Endothelial cell of umbilical vein (primary cell): ENCODE measurements at places on chromosomes 16 and 17. TPM values are rescaled to one million over a fixed set of nuclear protein-coding genes. Genes with fewer than 3 reads are reported as not detected.

GRCh38 chr16:73813527-73813926, 483.1 kb upstream of the PSMD7 start:
- no peak for DNase-seq
- no peak overlapping the region for H3K27ac ChIP-seq
- no peaks in the 10 kb centered on the region for H3K36me3 ChIP-seq
- no peaks in the 10 kb centered on the region for H3K27me3 ChIP-seq
- H3K4me1 ChIP-seq: no peaks in the 10 kb centered on the region
- no peak overlapping the region for H3K4me3 ChIP-seq

DNA sequence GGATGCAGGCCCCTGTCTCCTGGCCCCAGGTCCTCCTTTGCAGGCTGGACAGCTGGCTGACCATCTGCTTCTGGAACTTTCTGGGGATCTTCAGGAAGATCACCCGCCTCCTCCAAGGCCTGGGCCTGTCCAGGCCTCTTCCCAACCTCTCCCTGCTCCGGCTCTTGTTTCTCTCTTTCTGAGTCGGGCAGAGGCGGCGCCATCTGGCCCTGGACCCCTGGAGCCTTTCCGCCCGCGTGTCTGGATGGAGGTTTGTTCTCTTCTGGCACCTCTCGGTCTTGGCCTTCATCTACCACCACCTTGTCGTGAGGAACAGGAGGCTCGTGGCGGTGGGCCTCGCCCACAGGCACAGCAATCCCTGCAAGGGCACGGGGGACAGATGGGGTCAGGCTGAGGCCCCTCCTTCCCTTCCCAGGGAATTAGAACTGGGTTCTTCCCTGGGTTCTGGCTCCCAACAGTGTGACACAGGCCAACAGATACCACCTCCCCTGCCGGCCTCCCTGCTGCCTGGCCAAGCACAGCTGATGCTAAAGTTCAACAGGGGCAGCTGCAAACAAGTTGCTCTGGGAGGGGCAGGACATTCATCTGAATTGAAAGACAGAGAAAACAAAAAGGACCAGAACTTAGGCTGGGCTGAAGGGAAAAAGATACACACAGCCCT, 13.3 kb downstream of the NDUFAF8 start:
- no peak for DNase-seq
- H3K4me3 ChIP-seq: no peak overlapping the region
- no peaks in the 10 kb centered on the region for H3K36me3 ChIP-seq
- H3K4me1 ChIP-seq: no peaks in the 10 kb centered on the region

DNA sequence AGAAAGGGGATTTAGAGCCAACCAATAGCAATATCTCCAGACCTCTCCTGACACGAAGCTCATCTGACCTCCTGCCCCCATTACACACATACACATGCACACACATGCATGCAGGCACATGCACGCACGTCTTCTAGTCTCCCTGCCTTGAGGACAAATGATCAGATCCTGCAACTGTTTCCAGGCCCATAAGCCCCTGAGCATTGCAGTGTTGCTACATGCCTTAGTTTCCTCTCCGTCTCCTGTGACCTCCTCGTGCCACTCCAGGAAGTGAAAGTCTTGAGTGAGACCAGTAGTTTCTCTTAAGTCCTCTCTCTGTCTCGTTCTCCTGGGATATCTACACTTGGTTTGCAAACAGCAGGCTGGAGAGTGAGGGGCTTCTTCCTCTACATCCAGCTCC, 8.2 kb downstream of the CIITA start:
- DNase-seq: no peak
- H3K4me1 ChIP-seq: no peaks in the 10 kb centered on the region
- no peak overlapping the region for H3K27ac ChIP-seq
- no peaks in the 10 kb centered on the region for H3K27me3 ChIP-seq

Gene TSPAN10
- total RNA-seq: 0.44 and 0.91 TPM in 2 replicates

DNA sequence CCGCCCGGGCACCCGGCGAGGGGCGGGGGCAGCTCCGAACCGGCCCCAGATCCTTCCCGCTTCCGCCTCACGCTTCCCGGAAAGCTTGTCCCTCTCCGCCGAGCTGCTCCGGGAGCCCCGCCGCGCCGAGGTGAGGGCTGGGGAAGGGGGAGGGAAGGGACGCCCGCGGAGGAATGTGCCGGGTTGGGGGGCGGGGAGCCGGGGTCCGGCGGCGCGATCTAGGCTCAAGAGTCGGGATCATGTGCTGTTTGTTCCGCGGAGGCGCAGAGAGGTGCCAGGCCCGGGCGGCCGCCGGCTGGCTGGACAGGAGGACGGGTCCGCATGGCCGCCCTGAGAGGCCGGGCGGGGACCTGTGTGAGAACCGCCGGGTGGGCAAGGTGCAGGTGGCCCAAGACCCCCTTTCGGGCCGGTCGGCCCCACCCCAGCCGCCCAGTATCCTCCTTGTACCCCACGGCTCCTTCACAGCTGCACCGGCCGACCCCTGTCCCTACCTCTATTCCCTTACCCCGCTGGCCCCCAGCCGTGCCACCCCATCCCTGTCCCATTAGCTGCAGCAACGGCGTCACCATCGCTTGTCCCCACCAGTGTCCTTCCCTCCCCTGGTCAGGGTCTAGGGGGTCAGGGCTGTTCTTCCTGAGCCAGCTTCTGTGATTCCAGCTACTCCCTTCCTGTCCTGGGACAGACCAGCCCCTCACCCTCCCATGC, 429 bp downstream of the KIF1C start:
- H3K4me1 ChIP-seq: peaks cover 19% of the 10 kb centered on the region
- peaks cover 23% of the 10 kb centered on the region for H3K36me3 ChIP-seq
- peak; percentile 28 for DNase-seq
- peak overlapping the region; percentile 23 for H3K27ac ChIP-seq
- no peaks in the 10 kb centered on the region for H3K27me3 ChIP-seq
- peak overlapping the region; percentile 82 for H3K4me3 ChIP-seq

DNA sequence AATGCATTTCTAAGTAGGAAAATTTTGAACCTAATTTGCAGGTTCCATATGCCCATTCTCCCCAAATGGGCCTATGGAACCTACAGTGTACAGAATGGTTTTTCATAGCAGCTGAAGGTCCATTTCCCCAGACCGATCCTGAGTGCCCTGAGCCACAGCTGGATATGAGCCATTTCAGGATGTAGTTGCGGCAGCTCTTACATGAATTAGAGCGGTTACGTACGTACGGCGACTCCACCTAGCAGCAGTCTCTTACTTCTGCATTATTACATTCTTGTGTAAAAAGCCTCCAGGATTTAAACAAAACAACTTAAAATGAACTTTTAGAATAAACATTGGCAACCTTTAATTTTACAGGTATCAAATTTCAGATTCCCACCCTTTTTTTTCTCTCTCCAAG, 225.3 kb downstream of the SNX29 start:
- no peak for DNase-seq
- H3K4me1 ChIP-seq: no peaks in the 10 kb centered on the region
- no peaks in the 10 kb centered on the region for H3K36me3 ChIP-seq
- no peak overlapping the region for H3K27ac ChIP-seq
- no peak overlapping the region for H3K4me3 ChIP-seq
- no peaks in the 10 kb centered on the region for H3K27me3 ChIP-seq

DNA sequence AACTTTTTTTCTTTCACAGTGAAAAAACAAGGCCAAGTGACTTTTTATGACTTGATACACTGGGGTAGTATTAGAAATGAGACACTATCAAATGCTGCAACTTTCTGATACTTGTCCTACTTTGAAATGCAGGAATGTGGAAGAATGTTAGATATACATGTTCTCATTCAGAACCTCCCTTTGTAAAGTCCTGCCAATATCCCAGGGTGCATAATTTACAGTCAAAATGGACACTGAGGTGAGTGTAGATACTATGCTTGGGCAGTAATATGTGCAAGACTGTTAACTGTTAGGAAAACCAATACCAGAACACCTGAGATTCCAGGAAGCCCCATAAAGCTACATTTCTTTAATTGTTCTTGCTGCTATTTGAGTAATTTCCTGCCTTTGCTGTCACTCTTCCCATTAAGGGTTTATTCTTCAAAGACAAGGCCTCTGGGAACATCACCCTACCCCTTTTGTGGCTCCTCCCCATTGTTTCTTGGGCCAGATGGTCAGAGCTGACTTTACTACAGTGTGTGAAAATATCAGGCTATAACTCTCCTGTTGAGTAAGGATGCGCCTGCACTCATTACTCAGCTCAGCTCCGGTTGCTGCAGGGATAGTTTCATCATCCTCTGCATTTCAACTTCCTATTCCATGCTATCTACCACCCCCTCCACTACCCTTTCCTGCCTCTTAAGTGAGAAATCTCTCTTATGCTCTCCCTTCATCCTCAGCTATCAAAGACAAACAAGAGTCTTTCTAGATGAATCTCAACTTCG, 48.7 kb downstream of the TMEM100 start:
- no peak overlapping the region for H3K4me3 ChIP-seq
- H3K27me3 ChIP-seq: peaks cover 11% of the 10 kb centered on the region
- no peaks in the 10 kb centered on the region for H3K36me3 ChIP-seq
- DNase-seq: no peak
- H3K27ac ChIP-seq: no peak overlapping the region

- no peaks in the 10 kb centered on the region for H3K36me3 ChIP-seq
- no peak overlapping the region for H3K4me3 ChIP-seq
- no peak overlapping the region for H3K27ac ChIP-seq
- no peak for DNase-seq
- H3K4me1 ChIP-seq: no peaks in the 10 kb centered on the region
Measured at GRCh38 chr16:87325423-87325858, 8.2 kb upstream of the C16orf95 start.

Gene UNC45B
- not detected in 2 replicates for total RNA-seq

DNA sequence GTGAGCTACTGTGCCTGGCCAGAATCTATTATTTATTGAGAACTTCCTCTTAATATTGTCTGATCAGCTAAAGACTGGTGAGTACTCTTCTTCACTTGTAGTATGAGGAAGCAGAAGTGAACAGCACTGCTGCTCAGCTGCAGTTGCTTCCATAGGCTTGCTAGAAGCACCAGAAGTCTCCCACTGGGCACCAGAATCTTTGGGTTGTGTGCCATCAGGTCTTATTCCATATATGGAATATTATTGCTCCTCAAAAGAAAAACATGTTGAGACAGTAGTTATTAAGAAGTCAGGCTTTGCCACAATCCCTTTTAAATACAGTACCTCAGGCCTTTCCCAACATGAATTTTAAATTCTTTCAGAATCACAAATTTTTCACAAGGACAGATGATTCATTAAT, 17.2 kb downstream of the SNTB2 start:
- H3K36me3 ChIP-seq: no peaks in the 10 kb centered on the region
- no peaks in the 10 kb centered on the region for H3K27me3 ChIP-seq
- no peak overlapping the region for H3K27ac ChIP-seq
- no peak overlapping the region for H3K4me3 ChIP-seq
- no peak for DNase-seq
- no peaks in the 10 kb centered on the region for H3K4me1 ChIP-seq

Gene MAP2K6
- 11.4 and 13.9 TPM in 2 replicates for total RNA-seq

DNA sequence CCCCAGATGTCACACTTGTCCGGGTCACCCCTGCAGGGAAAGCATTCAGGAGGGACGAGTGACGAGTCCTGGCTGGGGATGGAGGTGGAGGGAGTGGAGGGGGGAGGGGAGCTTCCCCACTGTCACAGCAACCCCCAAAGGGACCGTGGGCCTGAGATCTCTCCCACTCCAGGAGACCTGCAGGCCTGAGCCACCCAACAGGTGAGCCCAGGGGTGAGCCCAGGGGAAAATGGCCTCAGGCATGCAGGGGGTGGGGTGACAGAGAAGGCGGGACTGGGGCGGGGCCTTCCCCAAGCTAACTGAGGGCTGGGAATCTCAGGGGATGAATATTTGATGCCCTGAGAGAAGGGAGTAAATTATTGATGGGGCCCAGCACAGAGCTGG, 2.4 kb downstream of the USH1G start:
- no peak overlapping the region for H3K27ac ChIP-seq
- H3K4me1 ChIP-seq: peaks cover 4% of the 10 kb centered on the region
- H3K36me3 ChIP-seq: no peaks in the 10 kb centered on the region
- peaks cover 37% of the 10 kb centered on the region for H3K27me3 ChIP-seq

DNA sequence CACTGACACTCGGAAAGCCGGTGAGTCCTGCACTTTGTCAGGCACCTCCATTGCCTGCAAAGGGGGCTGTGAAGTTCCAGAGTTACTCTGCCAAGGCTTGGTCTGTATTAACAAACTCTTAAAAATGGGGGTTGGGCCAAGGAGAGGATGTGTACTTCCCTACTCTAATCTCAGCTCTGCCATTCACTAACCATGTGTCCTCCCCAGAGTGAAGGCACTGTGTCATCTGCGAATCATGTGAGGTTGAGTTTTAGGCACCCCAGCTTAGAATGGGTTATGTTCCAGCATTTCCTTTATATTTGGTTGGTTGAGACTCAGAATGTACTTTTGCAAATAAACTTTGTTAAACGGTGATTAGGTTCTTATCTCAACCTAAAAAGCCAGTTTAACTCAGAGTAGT, 24.9 kb downstream of the ERCC4 start:
- H3K27me3 ChIP-seq: no peaks in the 10 kb centered on the region
- H3K27ac ChIP-seq: no peak overlapping the region
- H3K4me3 ChIP-seq: no peak overlapping the region
- peaks cover 14% of the 10 kb centered on the region for H3K36me3 ChIP-seq
- no peak for DNase-seq
- H3K4me1 ChIP-seq: no peaks in the 10 kb centered on the region

Gene KRT12
- total RNA-seq: not detected in 2 replicates

Gene GNGT2
- 3.7 and 3.8 TPM in 2 replicates for total RNA-seq

Gene DUSP3
- 51.4 and 57.7 TPM in 2 replicates for total RNA-seq

Gene GPR139
- total RNA-seq: not detected in 2 replicates

DNA sequence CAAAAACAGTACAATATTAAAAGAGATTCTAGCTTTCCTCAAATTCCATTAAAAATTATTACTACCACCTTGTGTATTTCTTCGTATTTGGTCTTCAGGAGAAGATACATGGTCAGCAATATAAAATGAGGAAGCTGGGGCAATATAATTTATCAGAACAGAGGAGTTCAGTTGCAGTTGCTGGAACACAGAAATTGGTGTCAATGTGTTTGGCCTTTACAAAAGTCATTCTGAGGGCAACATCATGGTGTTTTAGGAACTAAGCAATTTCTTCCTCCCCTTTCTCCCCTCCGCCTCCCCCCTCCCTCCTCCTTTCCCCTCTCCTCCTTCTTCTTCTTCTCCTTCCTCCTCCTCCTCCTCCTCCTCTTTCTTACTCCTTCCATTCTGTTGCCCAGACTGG, 102.1 kb downstream of the YPEL2 start:
- no peak for DNase-seq
- H3K4me1 ChIP-seq: peaks cover 44% of the 10 kb centered on the region
- no peak overlapping the region for H3K27ac ChIP-seq
- H3K27me3 ChIP-seq: no peaks in the 10 kb centered on the region
- H3K4me3 ChIP-seq: no peak overlapping the region
- H3K36me3 ChIP-seq: no peaks in the 10 kb centered on the region
